ENCODE measurements at places on chromosomes 12 and 14.
A peak's percentile ranks its signal among the peaks of the same experiment; 100 is the strongest.

- no peak for DNase-seq
Measured at GRCh38 chr14:90027842-90028241, 34.0 kb upstream of the KCNK13 start.

GRCh38 chr14:89332031-89332430 is 85.0 kb downstream of the FOXN3 start:
- DNase-seq: no peak

- DNase-seq: no peak
Measured at GRCh38 chr12:46153268-46153872, 115.5 kb downstream of the SLC38A1 start.

DNA sequence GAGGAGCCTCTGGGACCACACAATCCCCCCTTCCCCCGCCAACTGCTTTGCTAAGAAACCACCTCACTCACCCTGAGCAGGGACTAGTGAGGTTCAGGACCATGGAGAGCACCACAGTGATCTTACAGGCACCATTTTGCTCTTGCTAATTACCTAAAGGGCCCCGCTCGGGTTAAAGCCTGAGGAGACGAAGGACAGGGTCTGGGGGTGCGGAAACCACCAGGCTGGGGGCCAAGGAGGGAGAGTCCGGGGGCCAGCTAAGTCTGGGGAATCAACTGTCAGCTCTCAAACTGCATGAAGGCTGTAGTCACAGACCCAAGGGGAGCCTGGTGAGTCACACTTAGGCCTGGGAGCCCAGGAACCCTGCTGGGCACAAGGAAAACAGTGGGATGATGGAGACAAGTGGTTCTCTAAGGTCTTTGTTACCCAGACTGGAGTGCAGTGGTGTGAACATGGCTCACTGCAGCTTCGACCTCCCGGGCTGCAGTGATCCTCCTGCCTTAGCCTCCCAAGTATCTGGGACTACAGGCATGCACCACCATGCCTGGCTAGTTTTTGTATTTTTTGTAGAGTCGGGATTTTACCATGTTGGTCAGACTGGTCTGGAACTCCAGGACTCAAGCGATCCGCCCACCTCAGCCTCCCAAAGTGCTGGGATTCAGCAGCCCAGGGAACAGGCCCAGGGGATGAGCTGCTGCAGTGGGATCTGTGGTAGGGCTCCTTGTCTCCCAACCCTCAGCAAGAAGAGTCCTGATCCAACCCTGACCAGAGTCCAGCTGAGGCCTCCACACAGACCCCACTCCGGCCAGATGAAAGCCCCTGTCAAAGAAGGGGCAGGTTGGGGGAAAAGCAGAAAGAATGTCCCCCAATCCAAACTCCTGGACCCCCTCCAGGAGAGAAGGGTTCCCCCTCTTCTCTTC is 98.8 kb downstream of the CALM1 start:
- DNase-seq: peak; percentile 47

DNA sequence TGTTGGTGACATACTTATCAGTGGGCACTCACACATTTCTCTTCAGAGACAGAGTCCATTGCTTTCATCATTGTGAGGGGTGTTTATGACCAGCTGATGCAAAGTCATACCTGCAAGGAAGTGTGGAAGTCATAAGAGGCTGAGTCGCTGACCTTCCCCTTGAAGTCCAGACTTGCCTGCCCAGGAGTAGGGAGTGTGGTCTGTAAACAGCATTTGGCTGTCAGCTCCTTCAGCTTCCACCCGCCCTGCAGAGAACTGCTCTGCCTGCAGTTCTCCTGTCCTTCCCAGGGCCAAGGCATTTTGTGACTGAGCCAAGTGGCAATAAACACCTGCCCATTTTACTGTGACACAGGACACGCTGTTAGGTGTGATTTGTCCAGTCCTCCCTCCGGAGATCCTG is 801.3 kb downstream of the BCL11B start:
- no peak for DNase-seq

DNA sequence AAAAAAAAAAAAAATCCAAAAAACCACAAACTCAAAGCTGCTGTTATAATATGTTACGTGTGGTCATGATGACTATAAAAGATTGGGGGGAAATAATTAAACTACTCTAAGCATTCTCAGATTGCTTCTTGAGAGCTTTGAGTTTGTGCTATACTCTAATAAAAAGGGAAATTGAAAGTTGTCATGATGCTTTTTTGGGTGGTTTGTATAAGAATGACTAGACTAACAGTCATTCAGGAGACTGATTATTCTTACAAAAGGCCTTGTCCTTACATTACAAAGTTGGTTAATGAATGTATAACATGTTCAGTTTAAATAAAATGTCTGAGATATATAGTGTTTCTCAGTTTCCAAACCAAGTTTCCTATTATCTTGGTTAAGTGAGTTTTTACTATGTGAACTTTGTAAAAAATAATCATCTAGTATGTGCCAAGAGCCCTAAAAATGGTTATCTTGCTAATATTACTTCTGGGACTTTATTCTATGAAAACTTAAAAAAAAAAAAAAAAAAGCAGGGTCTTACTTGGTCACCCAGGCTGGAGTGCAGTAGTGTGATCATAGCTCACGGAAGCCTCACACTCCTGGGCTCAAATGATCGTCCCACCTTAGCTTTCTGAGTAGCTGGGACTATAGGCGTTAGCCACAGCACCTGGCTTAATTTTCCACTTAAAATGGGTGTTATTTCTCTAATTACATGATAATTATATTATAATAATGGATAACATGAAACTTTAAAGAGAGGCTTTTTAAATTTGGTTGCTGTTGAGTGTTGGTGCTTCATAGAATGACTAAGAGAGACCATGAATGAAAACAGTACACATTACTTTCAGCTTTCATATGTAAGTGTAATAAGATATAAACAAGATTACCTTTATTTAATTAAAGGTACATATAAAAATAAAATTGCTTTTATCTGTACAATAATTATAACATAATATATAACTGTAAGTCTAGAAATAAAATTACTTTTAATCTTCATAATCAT is 459.6 kb upstream of the RGS6 start:
- no peak for DNase-seq

GRCh38 chr12:778615-779014 is 26.2 kb downstream of the WNK1 start:
- no peak for DNase-seq

- no peak for DNase-seq
Measured at GRCh38 chr12:39378341-39378740, 64.6 kb downstream of the KIF21A start.

- DNase-seq: peak; percentile 82
Measured at GRCh38 chr12:50924439-50925341, 27.7 kb upstream of the HIGD1C start.

DNA sequence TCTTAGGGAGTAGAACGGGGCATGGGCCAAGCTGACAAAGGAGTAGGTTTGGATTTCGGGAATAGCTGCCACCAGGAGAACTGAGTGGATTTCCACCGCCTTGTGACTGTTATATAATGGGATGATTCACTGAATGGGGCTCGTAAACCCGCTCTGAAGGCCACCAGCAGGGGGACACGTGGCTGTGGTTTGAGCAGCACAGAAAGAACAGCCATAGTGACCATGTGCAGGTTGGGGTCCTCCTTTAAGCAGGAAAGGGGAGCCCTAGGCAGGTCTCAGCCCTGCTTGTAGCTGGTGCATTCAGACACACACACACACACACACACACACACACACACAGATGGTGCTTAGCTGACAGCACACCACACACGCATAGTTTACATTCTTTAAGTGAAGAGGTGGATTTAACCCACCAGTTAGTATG is 8.6 kb upstream of the ASB2 start:
- DNase-seq: no peak

- no peak for DNase-seq
Measured at GRCh38 chr14:76929927-76930326, 98.6 kb downstream of the IRF2BPL start.

DNA sequence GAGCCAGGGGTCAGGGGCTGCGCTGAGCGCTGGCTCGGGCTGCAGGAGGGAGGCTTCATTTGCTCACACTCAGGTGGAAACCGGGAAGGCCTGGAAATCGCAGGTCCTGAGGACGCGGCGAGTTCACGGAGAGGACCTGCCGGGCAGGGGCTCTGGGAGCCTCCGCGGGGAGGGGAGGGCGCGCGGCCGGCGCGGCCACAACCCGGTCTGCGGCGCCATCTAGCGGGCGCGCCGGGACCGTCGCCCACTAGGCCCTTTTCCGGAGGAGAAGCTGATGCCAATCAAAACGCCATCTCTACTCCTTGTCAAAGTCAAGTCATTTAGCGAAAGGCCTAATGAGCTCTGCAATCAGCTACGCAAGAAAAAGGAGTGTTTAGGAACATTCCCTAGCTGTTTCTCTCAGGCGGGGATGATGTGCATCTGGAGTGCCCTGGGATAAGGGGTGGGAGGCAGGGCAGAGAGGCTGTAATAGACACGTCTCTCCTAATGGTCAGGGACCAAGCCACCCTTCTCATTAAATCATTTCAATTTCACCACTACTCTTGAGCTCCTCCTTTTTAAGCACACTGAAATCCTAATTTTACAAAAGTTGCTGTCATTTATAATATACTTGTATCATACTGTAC is 885.8 kb upstream of the TMEM132C start:
- no peak for DNase-seq

- DNase-seq: no peak
Measured at GRCh38 chr12:67155863-67156262, 113.3 kb upstream of the CAND1 start.

DNA sequence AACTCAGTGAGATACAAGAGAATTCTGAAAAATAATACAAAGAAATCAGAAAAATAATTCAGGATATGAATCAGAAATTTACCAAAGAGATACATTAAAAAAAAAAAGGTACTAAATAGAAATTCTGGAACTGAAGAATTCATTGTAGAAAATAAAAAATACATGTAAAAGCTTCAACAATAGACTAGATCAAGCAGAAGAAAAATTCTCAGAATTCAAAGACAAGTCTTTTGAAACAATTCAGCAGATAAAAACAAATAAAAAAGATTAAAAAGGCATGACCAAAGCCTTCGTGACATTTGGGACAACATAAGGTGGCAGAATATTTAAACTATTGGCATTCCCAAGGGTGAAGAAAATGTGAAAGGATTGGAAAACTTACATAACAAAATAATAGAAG is 133.1 kb upstream of the CNOT2 start:
- DNase-seq: no peak

- no peak for DNase-seq
Measured at GRCh38 chr14:99853206-99853605, 60.0 kb downstream of the EML1 start.

DNA sequence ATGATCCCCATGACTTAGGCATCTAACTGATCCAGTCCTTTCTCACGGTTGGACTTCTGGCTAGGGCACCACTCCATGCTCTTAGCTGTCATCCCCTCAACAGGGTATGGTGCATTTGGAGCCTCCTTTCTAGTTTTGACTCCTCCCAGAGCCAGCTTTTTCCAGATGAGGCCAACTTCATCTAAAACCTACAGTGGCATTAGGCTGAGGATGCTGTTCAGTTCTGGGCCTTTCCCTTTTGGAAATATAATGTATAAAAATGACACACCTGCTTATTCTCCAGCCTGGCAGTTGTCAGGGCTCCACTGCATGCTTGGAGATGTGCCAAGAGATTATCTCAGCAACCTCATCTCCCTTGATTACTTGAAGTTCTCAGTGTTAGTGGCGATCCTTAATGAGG is 239.7 kb downstream of the EMP1 start:
- no peak for DNase-seq

DNA sequence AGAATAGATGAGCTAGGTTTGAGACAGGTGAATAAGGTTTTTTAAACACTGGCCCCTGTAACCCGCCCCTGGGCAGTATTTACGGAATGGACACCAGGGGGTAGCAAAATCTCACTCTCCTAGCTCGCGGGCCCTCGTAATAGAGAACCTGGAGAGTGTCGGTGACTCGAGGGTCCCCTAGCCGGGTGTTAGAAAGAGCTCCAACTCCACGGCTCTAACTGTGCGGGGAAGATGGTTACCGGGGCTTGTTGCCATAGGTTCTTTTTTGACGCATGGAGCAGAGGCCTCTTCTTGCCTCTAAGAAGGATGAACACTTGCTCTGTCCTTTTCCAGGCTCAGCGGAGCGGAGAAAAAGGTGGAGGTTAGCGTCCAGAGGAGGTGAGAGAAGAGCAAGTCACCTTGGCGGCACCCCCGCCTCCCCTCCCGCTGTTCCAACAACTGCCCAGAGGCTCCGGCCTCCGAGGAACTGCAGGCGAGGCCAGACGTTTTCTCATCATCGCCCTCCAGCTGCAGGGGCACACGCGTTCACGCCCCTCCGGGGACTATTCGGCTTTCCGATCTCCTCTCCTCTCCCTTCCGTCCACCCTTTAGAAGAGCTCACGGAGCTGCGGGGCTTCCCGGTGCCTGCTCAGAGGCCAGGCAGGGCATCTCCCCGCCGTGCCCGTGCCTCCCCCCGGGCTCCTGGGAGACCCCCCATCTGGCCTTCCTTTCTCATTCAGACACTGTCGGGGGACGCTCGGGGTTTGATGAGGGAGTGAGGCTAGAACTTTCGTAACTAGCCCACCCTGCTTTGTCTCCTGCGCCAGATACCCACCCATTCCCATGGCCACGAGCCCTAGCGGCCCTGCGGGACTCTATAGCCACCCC is 1.4 kb upstream of the ARHGEF40 start:
- DNase-seq: no peak

DNA sequence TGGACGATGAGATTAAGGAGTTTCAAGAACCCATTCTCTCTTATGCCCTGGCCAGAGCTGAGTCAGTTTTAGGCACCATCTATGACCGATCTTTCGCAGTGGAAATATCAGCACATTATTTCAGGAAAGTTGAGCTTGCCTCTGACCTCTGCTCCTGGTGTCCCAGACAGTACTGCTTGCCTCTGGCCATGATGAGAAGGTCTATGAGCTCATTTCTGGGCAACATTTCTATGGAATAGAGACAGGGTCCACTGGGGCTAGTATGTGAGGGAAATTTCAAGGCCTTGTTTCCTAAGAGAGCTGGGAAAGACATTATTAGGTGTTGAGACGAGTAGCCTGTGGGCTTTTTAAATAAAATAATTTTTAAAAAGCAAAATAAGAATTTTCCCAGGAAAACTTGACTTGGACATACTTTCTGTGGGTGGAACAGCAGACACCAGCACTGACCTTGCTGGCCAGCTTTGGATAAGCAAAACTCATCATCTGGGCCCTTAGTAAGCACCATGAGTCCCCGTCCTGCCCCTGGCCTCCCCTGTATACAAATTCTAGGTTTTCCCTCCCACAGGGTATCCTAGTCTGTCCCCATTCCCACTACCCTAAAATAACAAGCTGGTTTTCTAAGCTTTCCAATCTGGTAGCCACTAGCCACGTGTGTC is 43.4 kb downstream of the DIO2 start:
- no peak for DNase-seq

DNA sequence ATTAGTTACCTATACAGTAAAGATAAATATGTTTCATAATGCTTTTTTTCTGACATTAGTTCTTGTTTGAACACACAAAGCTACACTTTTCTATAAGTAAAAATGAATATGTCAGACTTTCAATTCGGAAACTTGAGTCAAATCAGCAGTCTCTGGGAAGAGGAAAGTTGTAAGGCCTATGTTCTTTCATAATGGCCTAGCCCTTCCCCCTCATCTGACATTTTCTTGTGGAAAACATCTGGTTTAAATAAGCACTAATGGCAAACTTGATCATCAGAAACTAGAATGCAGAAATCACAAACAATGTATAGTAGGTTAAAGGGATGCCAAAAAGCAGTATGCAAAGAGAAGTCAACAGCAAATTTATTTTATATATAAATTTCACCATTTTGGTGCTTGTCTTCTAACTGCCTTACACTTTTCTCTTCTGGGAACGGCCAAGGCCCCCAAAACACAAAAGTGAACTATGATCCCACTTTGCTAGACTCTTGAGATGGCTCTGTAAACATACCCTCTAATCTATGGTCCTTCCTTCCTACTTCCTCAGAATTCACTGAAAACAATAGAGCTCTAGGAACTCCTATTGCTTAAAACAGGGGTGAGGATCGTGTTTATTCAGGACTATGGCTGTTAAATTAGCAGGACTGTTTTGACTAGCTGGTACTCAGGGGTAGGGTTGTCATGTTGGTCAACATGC is 444.1 kb downstream of the RAD51B start:
- no peak for DNase-seq
